CD4-positive, alpha-beta T cell treated with Interleukin-6 at 100 ng/mL for 8 hours (primary cell): ENCODE measurements at places on chromosomes 13 and 19.
A peak's percentile ranks its signal among the peaks of the same experiment; 100 is the strongest.

DNA sequence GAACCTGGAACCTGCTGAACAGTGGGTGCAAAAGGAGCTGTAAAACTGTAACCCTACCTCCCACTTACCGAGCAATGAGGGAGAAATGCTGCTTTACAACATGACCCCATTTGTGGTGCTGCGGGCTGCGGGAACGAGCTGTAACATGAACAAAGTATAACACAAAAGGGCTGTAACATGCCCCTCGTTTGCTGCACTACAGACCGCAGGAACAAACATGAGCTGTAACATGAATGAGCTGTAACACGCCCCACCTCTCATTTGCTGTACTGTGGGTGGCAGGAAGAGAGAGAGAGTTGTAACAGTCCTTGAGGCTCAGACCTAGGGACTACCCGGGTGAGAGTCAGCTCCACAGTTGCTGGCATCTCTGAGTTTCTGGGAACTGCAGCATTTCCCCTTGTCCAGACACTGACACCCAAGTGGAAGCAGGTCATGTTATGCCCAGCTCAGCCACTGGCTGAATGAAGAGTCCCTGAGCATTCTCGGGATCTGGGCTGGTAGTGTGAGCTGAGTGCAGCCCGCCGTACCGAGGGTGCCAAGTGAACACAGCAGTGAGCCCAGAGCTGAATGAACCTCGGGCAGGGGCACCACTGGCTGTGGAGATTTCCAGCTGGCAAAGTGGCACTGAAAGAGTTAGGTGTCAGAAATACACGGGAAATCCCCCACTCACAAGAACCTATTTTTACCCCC is 1385.3 kb upstream of the SPRY2 start:
- DNase-seq = no peak

- DNase-seq = no peak
Observed at GRCh38 chr13:19940106-19940505, 18.4 kb upstream of the ZMYM2 start.

GRCh38 chr13:101555610-101556009 is 103.1 kb downstream of the ITGBL1 start:
- DNase-seq = no peak

DNA sequence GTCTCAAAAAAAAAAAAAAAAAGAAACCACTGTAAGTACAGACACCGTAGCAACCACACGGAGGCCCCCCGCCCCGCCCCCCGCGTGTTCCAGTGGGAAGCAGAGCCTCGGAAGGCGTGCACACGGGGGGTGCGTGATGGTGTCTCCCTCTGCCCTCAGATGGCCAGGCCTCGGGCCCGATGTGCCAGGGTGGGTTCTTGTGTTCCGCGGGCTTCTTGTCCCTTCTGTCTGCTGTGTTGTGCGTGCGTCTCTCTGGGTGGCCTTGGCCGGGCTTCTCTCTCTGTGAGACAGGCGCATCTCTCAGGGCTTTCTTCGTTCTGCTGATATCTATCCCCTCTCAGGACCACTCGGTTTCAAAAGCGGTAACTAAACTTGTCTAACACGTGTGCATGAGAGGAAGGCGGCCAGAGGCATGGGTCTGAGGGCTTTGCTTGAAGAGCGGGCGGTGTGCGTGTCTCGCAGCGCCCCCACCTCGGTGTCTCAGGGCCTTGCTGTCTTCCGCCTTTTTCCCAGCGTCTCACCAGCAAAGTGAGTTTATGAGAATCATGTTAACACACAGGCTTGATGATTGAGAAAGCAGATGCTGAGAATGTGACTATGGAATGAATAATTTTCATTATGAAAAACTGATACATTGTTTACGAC is 12.6 kb downstream of the ATP11A start:
- no peak for DNase-seq

- DNase-seq = peak; percentile 63
Observed at GRCh38 chr19:12202250-12202649, 39.4 kb downstream of the ZNF136 start.

GRCh38 chr13:84684804-84685203 is 802.5 kb upstream of the SLITRK1 start:
- DNase-seq = no peak

DNA sequence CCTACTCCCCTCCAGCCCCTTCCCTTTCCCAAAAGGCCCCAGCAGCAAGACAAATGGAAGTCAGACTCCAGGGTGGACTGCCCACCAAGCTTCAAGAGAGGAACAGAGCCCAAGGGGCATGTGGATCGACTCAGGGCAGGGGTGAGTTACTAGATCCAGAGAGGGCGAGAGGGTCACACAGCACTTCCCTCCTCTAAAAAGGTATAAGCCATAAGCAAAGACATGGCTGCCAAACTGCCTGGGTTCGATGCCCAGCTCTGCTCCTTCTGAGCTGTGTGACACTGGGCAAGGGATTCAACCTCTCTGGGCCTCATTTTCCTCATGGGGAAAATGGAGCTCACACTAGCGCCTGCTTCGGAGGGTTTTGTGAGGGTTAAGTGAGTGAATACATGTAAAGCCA is 3.8 kb downstream of the PPP1R14A start:
- DNase-seq = no peak

DNA sequence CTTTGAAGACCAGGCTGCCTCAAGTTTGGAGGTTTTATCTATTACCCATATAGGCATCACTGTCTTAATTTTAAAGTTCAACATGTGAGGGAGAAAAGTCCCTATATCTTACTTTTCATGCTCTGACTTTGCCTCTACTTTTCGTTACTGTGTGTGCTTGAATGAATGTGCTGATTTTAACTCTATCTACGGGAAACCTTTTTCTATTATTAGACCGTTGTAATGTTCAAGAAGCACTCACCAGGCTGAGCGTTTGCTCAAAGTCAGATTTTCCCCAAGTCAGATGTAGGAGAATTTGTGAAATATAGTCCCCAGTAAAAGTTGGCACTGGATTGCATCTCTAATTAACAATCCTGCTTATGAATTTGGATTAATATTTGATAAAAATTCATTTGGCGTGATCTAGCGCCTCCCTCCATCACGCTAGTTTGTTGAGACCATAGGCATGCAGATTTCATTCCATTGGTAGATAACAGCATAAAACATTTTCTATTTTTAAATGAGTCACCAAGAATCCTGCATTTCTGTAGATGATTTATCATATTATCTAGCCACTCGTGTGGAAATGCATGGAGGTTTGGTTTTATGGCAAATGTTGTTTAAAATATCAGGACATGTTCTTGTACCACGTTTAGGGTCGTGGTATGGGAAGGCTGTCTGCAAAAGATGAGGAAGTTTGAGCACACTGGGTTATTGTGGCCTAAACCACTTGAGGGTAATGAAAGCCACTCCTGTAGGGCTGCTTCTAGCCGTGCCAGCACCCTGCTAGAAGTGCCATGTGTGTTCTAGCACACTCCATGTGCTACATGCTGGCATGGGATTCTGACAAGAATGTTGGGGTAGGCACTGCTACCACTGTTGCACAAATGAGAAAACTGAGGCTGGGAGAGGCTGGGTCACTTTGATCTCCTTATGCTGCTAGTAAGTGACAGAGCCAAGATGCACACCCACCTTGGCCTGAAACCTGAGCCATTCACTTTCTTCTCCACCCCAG is 179.4 kb downstream of the FGF9 start:
- no peak for DNase-seq

- no peak for DNase-seq
Observed at GRCh38 chr13:46633416-46633815, 80.4 kb downstream of the LRCH1 start.

DNA sequence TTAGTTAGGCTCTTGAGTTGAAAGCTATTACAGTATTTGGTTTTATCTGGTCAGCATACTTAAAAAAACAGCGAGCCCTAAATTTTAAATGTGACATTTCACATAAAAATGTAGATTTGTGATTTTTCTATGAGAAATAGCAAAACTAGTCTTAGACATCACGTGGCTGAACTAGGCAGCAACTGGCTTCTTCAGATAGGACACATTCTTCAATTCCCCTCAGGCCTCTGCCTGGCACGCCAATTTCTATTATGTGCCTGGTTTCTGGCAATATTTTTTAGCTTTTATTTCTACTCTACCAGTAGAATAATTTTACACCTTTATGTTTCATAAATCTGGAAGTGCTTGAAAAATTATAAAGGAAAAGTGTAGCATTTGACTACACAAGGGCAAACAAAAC is 433.7 kb downstream of the DIAPH3 start:
- no peak for DNase-seq

- no peak for DNase-seq
Observed at GRCh38 chr13:45142440-45143345, 22.4 kb downstream of the GTF2F2 start.

GRCh38 chr13:67772807-67773453 is 542.8 kb upstream of the PCDH9 start:
- DNase-seq = no peak

DNA sequence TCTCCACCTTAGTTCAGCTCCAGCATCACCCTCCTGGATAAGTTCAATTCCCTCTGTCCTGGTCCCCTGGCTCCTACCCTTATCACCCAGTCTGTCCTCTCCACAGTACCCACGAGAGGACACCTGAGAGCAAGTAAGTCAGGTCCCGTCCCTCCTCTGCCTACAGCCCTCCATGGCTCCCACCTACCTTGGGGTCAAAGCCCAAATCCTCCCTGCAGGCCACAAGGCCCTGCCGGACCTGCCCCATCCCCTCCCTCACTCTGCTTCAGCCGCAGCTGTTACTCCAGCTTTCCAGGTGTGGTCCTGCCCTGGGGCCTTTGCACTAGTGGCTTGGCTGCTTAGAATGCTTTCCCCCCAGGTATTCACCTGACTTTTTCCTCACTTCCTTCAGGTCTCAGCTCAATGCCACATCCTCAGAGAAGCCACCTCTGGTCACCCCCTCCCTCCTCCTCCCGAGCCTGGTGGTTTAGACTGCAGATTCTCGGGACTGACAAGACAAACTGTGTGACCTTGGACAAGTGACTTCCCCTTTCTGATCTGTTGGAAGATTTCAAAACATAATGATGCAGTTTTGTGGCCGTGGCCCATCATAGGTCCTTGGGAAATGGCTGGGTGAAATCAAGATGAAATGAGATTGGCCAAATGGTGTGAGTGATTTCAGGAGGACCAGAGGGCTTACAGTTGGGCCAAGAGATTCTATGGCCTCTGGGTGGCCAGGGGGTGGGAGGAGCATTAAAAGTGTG is 3.6 kb downstream of the TUBB4A start:
- DNase-seq = no peak

- no peak for DNase-seq
Observed at GRCh38 chr13:53050151-53050550, 21.5 kb downstream of the OLFM4 start.

DNA sequence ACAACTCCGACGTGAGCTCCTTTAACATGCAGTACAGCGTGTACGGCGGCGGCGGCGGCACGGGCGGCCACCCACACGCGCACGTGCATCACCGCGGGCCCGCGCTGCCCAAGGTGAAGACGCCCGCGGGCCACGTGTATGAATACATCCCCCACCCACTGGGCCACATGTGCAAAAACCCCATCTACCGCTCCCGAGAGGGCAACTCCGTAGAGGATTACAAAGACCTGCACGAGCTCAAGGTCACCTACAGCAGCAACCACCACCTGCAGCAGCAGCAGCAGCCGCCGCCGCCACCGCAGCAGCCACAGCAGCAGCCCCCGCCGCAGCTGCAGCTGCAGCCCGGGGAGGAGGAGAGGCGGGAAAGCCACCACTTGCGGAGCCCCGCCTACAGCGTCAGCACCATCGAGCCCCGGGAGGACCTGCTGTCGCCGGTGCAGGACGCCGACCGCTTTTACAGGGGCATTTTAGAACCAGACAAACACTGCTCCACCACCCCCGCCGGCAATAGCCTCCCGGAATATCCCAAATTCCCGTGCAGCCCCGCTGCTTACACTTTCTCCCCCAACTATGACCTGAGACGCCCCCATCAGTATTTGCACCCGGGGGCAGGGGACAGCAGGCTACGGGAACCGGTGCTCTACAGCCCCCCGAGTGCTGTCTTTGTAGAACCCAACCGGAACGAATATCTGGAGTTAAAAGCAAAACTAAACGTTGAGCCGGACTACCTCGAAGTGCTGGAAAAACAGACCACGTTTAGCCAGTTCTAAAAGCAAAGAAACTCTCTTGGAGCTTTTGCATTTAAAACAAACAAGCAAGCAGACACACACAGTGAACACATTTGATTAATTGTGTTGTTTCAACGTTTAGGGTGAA is 6.6 kb downstream of the SLITRK5 start:
- no peak for DNase-seq
